ENCODE measurements at places on chromosomes 16 and 17.

- DNase-seq: no peak
These were observed 224.9 kb upstream of the FOXF1 start for GRCh38 chr16:86285421-86285820.

- DNase-seq: no peak
These were observed 949.5 kb upstream of the SOX9 start for GRCh38 chr17:71171270-71171669.

GRCh38 chr17:47297661-47298400 is 25.9 kb upstream of the EFCAB13 start:
- no peak for DNase-seq

- DNase-seq: no peak
These were observed 8.6 kb downstream of the ABCA3 start for GRCh38 chr16:2331931-2332267.

DNA sequence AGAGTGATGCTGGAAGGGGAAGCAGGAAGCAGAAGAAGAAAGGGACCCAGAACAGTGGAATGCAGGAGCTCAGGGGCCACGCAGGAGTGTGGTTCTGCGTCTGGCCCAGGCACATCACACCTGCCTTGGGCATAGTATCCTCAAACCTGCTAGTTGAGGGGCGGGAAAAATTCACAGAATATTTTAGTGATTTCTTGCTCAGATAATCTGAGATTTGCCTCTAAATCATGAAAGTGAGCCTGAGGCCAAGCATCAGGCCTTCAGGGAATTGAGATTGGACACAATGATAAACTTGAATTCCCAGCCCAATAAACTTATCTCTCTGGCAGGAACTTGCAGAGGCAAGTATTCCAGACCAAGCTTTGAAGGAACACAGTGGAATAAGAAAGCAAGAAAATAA is 48.5 kb upstream of the CCL2 start:
- no peak for DNase-seq

GRCh38 chr16:11313493-11314308 is 31.6 kb upstream of the RMI2 start:
- DNase-seq: no peak

DNA sequence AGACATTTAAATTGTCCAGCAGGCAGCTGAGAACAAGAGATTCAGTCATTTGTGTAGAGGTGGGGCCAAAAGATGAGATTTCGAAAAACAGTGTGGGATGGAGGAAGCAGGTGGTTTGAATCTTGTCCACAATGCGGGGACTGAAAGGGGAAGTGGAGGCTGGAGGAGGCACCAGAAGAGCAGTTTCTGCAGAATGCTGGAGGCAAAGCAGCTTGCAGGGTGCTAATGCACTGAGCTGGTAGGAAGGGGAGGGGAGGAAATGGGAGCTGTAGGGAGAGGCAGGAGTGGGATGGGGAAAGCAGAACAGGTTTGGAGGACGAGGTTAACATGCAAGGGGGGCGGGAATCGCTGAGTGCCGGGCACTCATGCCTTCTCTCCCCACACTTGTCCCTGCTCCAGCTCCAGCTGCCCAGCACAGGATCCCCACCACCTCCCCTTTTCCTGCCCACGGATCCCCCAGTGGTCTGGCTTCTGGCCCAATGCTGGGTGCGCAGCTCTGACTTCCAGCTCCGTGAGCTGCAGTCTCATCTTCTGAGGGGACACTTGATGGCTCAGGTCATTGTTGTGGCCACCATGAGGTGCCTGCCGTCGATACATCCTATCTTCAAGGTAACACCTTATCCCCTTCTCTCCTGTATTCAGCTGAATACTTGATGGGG is 9.4 kb downstream of the C17orf100 start:
- no peak for DNase-seq

GRCh38 chr17:3035256-3035967 is 28.0 kb downstream of the OR1D5 start:
- no peak for DNase-seq

- DNase-seq: peak; percentile 33
These were observed 1.1 kb downstream of the MPP2 start for GRCh38 chr17:43905985-43906852.

DNA sequence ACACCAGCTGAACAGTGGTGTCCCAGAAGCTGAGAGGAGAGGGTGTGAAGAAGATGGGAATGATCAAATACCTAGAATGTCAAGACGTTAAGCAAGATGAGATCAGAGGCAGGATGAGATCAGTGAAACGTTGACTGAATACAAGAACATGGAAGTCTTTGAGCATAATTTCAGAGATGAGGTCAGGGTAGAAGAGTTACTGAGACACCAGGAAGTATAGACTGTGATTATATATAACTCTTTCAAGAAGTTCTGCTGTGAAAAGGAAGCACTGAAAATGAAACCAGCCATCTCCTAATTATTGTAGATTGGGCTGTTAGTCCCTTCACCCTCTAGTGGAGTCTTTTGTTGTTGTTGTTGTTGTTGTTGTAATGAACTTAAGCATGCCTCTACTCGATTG is 9.1 kb downstream of the SHCBP1 start:
- no peak for DNase-seq

- DNase-seq: no peak
These were observed 617.7 kb upstream of the CA10 start for GRCh38 chr17:52776234-52776633.

DNA sequence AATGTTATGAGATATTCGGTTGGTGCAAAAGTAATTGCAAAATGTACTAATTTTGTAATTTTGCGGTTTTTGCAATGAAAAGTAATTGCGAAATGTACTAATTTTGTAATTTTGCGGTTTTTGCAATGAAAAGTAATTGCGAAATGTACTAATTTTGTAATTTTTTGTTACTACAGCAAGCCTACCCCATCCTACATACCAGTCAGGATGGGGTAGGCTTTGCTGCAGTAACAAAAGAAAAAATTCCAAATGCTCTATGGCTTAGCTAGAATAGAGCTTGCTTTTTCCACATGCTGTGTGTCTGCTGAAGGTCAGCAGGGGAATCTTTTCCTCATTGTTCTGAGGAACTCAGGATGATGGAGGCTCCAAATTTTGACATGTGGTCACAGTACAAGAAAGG is 83.3 kb upstream of the GPRC5B start:
- DNase-seq: no peak

GRCh38 chr16:10188236-10188635 is 6.0 kb upstream of the GRIN2A start:
- DNase-seq: no peak

DNA sequence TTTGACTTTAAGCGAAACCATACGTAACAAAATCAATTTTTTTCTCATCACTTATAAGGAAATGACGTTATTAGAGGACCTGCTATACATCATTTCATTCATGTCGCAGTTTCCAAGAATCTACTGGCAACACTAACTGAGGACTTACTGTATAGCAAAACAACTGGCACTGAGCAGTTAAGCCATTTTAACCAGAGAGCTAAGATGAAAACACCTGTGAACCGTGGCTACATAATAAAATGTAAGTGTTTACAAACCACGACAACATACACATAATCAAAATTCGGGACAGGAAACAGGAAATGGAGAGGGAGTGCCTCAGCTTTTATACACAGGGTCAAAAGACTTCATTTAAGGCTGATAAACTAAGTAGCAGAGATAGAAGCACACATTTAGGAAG is 29.5 kb downstream of the METTL16 start:
- peak; percentile 61 for DNase-seq

GRCh38 chr17:64773836-64774761 is 112.0 kb upstream of the SMURF2 start:
- no peak for DNase-seq

GRCh38 chr17:67421869-67422273 is 44.8 kb downstream of the PITPNC1 start:
- peak; percentile 86 for DNase-seq

DNA sequence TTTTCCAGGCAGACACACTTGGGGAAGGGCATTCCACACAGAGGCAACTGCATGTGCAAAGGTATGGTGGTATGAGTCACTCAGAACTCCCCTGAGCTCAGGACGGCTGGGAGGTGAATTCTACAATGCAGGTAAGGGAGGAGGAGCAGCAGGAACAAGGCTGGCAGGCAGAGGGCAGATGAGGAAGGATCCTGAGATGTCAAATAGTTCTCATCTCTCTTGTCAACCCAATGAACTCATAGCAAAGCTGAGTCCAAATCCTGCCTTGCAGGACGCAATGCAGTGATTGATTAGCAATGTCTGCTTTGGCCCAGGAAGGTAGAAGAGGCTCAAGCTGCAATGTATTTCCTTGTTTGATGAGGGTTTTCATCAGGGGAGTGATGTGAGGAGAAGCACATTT is 243.5 kb downstream of the XYLT1 start:
- no peak for DNase-seq

DNA sequence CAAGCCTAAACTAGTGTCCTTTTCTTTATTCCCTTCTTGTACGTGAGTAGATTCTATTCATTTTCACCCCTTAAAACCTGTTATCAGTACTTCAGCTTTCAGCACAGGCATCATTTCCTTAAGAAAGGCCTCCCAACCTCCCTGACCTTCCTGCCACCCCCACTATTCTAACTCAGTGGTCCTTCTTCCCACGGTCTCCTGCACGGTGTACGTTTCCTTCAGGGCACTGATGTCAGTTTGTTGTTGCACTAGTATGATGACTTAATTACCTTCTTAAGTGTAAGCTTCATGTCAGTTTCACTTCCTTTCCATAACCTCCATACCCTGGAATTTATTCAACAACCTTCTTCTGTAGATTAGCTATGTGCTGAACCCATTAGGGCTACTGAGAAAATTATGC is 484.2 kb downstream of the HS3ST4 start:
- no peak for DNase-seq

Data from central memory CD4-positive, alpha-beta T cell (primary cell).